NCI-H748 treated with DMSO at 0.1 percent for 48 hours (cell line): ENCODE measurements at places on chromosomes 5 and 9.

DNA sequence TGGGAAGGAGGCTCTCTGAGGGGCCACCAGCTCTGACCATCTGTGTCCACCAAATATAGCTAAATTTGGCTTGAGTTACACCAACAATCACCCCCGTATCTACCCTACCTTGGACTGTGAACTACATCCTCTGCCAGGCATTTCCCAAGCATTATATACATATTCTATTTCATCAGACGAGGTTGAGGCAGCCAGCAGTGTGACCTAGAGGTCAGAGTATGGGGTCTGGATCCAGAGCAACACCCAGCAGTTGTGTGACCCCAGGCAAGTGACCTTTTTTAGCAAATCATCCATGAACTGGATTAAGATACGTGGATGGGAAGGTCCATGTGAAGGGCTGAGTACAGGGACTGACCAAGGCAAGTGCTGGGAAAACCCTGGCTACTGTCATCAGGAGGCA, 180.6 kb downstream of the HSPA4 start:
- no peak for DNase-seq

GRCh38 chr9:134607971-134608370, 33.6 kb upstream of the COL5A1 start:
- DNase-seq, result no peak

DNA sequence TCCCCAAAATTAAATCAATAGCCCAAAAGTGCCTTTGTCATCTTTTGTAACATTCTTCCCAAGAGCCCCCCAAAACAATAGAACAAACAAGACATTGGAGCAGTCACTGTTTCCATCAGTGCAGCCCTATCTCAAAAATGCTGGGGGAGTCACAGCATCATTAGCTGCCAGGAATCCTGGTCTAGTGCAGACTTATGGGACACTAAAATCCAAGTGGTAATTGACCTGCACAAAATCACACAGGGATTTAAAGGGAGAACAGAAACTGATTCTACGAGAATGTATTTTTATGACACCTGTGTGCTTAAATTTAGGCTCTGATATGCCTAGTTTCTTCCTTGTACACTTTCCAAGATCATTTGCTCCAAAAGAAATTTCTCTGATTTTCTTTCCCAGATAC, 172.9 kb downstream of the GLIS3 start:
- DNase-seq, result no peak

GRCh38 chr9:3804103-3804502, 278.3 kb upstream of the RFX3 start:
- DNase-seq, result no peak

GRCh38 chr5:62266573-62266972, 39.4 kb upstream of the KIF2A start:
- DNase-seq, result no peak

DNA sequence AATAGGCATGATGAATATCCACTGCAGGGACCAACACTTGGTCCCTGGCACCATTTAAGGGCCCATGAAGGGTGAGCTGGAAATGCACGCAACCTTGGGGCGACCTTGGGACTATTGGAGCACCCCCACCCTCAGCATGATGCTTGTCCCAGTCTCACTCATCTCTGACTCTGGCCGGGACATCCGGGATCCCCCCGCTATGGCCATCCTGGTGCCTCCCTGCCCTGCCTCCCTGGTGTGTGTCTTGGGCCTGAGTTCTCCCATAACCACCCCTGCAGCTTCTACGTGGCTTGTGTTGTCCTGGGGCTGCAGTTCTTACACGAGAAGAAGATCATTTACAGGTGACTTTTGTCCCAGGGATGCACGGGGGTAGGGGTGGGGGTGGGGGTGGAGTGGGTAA, 5.9 kb downstream of the ZDHHC12 start:
- no peak for DNase-seq

DNA sequence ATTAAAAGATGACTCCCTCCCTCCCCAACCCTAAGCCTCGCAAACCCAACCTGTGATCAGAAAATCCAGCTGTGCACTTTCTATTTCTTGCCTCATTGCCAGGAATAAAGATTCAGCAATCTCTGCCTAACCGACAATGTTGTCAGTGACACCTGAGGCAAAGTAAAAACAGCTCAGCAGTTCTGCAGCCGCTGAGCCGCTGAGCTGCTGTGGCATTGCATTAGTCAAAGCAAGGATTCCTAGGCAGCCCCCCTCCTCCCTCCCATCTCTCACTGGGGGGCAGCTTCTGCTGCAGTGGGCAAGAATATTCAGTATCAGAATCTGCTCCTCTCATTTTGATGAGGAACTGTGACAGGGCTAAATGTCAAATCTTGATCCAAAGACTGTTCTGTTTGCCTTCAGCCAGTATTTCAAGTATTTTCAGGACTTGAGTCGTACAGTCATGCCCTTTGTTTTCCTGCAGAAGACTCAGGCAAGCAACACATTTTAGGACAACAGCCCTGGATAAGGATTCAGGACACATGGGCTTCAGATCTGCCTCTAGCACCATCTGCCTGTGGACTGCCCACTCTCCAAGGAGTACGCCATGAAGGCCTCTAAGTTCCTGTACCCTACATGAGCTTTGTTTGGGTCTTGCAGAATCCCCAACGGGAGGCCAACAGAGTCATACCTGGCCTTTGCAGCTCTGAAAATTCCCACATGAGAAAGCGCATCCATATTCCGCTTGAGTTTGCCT, 41.1 kb upstream of the DAP start:
- no peak for DNase-seq

DNA sequence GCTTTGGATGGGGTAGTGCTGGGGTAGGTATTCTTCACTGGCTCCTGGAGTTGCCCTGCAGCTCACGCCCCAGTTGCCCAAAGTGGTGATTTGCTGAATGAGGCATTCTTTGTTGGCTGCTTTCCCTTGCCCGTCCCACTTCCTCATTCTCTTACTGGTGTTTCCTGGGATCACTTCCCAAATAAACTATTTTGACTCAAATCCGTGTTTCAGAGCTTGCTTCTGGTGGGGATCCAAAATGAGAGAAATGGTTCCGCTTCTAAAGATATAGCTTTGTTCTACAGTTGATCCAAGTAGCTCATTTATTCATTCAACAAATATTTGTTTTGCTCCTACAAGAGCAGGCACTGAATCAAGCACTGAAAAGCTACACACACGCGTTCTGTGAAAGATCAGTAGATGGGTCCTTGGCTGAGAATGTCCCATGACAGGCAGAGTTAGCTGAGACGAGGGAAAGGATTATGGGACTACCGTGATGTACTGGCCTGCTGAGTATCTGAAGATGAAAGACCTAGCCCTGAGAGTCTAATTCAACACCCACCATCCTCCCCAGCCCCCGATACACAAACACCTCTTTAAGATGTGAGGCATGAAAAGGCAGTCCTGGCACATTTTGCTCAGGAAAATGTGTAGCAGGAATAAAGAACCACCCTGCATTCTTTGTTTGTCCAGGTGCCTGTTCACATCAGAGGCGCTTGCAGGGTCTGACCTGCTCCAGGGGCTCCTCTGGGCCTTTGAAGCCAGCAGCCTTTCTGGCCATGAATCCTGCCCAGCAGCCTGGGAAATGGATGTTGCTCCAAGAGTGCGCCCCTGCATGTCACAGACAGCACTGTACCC, 143.1 kb upstream of the RANBP3L start:
- no peak for DNase-seq

DNA sequence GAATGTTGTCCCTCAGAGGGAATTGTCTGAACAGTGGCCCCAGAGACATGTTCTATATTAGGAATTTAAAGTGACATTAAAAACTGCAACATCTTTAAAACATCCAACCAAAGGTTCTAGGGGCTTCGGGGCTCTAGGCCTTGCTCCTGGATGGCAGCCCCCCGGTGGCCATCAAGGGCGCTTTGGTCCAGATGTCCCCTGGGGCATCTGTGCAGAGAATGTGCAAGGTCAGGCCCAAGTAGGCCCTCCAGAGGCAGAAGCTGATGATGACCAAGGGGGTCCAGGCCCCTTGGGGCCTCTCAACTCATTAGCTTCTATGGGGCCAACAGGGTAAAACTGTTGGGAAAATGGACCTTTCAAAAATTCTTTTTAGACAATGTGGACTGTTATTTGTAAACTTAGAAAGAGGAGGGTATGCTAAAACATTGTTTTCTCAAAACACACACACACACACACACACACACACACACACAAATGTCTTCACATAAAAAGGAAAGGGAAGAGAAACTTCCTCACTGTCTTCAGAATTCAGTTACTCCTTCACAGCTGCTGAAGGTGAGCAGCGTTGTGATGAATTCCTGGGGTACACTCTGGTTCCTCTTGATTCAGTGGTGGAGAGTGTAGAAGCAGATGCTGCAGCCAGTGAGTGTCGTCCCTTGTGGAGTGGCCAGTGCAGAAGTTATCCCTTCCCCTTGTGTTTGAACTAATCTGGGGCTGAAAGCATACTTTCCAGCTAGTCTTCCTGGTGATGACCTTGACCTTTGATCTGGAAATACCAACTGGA, 125.2 kb downstream of the WDR41 start:
- DNase-seq, result no peak

- no peak for DNase-seq
These were observed 79.4 kb downstream of the PALM2AKAP2 start for GRCh38 chr9:109859447-109859846.

DNA sequence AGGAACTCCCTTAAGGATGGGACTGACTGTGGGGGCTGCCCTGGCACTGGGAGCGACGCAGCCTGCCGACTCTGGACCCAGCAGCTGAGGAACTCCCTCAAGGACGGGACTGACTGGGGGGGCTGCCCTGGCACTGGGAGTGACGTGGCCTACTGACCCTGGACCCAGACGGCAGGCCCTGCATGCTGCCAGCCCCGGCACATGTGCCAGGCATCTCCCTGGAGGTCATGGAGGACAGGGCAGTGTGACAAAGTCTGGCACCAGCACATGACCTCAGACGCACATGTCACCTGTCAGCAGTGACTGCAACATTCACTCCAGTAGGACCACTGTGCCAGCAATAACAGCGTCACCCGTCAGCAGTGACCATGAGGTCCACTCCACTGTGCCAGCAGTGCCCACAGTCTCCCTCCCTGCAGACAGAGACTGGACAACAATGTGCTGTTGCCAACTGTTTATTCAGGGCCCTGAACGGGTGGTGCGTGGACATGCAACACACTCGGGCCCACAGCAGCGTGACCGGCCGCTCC, 4.5 kb downstream of the FBXW5 start:
- no peak for DNase-seq

GRCh38 chr5:173042763-173043107, 13.4 kb upstream of the CREBRF start:
- DNase-seq, result no peak

DNA sequence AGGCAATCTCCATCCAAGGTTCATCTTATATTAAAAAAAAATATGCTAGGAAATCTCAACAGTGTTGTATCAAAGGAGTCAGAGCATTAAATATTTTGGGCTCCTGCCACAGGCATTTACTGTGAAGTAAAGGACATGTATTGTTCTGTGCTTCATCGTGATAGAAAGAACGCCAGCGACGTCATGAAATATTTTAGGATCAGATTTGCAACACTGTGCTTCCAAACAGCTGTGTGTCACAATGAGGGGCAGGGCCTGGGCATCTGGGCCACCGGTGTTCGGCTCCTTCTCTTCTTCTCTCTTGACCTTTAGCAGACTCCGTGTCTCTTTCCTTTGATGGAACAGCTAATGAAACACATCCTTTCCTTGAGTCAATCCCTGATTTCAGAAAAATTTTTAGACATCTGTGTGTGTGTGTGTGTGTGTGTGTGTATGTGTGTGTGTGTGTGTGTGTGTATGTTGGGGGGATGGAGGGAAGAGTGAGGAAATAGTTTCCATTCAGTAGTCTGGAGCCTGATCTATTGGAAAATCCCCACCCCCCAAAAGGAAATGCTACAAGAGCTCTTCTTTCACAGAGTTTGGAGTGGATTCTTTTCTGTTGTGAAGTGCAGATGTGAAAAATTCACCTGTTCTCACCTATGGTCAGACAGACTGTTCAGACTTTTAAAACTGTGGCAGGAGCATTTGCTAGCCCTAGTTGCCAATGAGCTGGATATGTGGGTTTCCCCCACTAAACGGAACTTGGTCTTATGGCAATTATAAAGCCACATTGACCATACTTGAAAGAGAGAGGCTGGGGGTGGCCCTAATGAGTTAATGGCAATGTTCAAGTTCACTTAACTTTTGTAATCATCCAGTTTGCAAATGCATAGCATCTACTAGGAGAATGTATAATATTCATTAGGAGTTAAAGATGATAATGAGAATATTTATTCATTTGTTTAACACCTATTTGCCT, 18.1 kb upstream of the TNC start:
- no peak for DNase-seq

DNA sequence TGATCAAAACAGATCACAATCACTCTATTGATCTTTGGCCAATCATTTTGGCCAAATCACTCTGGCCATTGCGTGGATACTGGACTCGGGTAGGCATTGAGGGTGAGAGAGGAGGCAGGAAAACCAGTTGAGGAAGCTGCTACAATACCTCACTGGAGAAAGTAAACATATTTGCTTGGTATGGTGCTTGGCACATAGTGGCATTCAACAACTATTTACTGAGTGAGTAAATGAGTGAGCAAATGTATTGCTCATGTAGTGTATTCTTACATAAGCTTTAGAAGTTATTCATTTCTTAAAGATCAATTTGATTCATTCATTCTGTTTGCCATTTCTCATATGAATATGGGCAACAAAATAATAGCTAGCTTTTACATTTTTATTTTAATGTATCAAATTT, 4.0 kb upstream of the DEPDC1B start:
- DNase-seq, result no peak

DNA sequence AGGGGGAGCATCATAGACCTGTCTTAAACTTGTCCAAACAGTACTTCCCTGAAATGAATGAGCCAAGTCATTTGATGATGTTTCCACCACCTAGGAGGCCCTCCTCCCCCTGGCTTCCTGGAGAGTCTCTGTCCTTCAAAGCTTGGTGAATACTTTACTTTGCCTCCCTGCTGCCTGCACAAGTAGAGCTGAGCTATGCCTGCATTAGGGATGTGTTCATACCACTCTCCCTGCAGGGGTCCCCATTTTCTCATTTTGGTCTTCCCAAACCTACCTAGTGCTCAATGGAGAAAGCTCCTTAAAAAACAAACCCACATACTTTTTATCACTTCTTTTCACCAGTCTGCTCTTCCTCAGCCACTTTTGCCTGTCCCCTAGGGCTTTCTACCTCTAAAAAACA, 7.7 kb downstream of the CCNI2 start:
- no peak for DNase-seq

- DNase-seq, result no peak
These were observed 43.8 kb downstream of the CAMK2A start for GRCh38 chr5:150245808-150246207.

DNA sequence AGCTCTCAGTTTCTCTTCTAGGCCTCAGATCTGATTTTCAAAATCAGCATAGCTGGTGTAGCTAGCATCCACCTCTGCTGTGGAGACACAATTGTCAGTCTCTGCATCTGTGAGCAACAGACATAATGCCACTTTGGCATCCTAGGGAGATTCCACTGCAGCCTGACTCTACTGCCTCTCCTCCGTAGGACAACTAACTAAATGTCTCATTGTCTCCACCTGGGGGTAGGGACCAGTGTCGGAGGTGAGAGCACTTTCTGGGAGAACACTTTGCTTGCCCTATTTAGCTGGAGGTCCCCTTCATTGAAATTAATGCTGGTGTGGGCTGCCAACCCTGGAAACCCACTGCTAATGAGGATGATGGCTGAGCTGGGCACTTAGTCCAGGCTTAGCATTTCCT, 1.4 kb downstream of the PPP3R2 start:
- DNase-seq, result no peak
